ENCODE measurements at places on chromosomes 7 and 10. TPM values are rescaled to one million over a fixed set of nuclear protein-coding genes. Genes with fewer than 3 reads are reported as not detected.

- H3K27me3 ChIP-seq, result no peaks in the 10 kb centered on the region
- H3K27ac ChIP-seq, result no peak overlapping the region
- DNase-seq, result no peak
- H3K4me1 ChIP-seq, result peaks cover 19% of the 10 kb centered on the region
Observed at GRCh38 chr10:132572545-132572937, 35.0 kb downstream of the INPP5A start.

GRCh38 chr7:116661865-116662264 lies 10.1 kb upstream of the MET start:
- H3K4me1 ChIP-seq, result no peaks in the 10 kb centered on the region
- H3K4me3 ChIP-seq, result no peak overlapping the region

GRCh38 chr10:111784436-111784835 lies 399.1 kb downstream of the GPAM start:
- no peaks in the 10 kb centered on the region for H3K36me3 ChIP-seq
- H3K27ac ChIP-seq, result no peak overlapping the region
- no peak overlapping the region for H3K4me3 ChIP-seq
- no peaks in the 10 kb centered on the region for H3K4me1 ChIP-seq
- H3K27me3 ChIP-seq, result no peaks in the 10 kb centered on the region

TRIM73 gene
- 18.4 TPM for total RNA-seq

CDK1 gene
- 84.4 TPM for total RNA-seq

IKZF1 gene
- total RNA-seq, result 383 TPM
